ENCODE measurements at places on chromosomes 11 and 22.

GRCh38 chr22:37501610-37502341, 15.6 kb upstream of the MFNG start:
- DNase-seq = no peak

DNA sequence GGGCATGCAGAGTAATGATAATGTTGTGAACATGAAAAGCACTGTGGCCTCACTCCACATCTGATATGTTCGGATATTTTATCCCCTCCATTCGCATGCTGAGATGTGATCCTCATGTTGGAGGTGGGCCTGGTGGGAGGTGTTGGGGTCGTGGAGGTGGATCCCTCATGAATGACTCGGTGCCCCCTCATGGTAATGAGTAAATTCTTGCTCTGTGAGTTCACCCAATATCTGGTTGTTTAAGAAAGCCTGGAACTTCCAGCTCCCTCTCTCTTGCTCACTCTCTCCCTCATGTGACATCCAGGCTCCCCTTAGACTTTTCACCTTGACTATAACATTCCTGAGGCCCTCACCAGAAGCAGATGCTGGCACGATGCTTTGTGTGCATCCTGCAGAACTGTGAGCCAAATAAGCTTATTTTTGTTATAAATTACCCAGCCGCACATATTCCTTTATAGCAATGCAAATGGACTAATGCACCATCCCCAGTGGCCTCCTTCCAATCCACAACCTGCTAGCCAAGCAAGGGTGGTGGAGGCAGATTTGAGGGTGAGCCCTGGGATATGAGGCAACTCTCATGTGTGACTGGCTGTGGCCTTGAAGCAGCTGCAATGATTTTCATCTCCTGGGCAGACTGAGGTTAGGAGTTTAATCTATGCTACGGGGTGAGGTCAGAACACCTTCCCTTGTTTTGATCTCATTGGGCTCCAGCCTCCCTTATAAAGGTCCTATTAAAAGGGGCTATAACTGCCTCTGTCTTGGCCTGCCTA, 276.5 kb downstream of the ETS1 start:
- DNase-seq = no peak

GRCh38 chr11:70141486-70142220, 61.4 kb upstream of the FADD start:
- DNase-seq = no peak

- DNase-seq = no peak
Observed at GRCh38 chr11:80315200-80315599, 874.4 kb upstream of the TENM4 start.

- no peak for DNase-seq
Observed at GRCh38 chr11:131666006-131666405, 295.6 kb downstream of the NTM start.

GRCh38 chr22:20466659-20467379, 28.8 kb downstream of the KLHL22 start:
- DNase-seq = no peak

DNA sequence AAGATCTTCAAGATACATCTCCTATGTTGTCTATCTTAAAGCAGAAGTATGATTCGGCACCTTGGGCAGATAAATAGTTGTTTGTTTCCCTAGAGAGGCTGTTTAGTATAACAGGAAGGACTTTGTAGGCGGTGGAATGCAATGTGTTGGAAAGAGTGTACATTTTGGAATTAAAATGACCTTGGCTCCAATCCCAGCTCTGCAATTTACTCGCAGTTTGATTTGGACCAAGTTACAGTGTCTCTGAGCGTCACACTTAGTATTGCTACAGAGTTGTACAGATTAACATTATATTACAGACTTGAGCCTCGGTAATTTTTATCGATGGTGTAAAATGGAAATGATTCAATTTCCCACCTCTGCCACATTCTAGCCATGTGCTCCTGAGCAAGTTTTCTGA, 265.3 kb downstream of the OPCML start:
- no peak for DNase-seq

GRCh38 chr11:111236383-111236782, 9.1 kb upstream of the POU2AF2 start:
- no peak for DNase-seq

DNA sequence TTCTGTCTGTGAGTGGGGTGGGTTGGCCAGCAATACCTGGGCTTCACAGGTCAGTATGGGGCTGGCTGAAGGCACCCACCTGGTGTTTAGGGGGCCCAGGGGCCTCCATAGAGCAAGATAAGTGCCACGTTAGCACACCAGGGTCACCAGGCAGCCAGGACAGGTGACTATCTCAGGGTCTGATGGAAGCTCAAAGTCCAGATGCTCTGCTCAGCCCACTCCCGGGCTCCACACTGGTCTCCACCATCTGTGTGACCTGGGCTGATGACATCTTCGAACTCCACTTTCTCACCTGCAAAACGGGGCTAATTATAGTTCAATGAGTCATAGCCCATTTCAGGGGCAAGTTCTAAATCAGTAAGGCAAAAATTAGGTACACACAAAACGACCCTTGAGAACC, 39.4 kb upstream of the PRDM11 start:
- no peak for DNase-seq

DNA sequence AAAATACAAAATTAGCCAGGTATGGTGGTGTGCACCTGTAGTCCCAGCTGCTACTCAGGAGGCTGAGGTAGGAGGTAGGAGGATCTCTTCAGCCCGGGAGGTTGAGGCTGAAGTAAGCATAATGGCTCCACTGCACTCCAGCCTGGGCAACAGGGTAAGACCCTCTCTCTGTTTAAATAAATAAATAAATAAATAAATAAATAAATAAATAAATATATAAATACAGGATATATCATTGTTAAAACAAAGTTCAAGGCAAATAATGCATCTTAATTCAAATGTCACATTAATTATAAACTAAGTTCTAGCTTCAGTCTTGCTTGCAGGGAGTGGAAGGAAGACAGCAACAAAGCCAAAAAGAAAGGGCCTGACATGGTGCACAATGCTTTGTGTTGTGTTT, 44.5 kb upstream of the PANX1 start:
- no peak for DNase-seq

- DNase-seq = no peak
Observed at GRCh38 chr11:123110397-123110796, 48.5 kb upstream of the HSPA8 start.

DNA sequence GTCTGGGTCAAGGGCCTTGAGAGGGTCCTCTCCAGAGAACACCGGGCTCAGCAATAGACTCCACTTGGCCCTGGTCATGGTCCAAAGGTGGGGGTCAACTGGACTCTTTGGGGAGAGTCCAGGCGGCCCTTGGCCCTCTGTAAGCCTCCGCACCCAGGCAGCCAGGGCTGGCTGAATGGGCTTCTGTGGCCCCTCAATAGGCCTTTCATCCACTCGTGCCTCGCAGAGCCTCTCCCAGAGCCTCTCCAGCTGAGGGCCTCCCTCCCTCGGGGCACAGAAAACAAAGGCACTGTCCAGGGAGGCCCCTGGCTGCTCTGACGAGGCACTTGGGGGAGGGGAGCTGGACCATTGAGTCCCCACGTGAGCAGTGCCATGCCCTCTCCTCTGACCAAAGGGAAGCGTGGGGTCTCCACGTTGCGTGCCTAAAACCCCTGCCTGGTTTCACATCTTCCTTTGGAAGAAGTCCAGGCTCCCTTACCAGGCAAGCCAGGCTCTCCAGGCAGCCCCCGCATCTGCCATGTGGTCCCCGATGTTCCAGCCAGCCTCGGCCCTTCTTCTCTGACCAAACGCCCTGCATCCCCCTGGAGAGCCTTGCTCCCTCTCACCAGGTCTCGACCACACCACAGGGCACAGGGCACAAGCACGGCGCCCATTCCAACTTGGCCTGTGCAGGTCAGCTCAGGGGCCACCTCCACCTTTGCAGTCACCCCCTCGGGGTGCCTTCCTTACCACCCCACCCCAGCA, 15.5 kb downstream of the KIAA0930 start:
- DNase-seq = no peak

GRCh38 chr11:35847473-35847872, 96.4 kb upstream of the LDLRAD3 start:
- DNase-seq = no peak

GRCh38 chr11:112523951-112524350, 263.3 kb upstream of the PLET1 start:
- no peak for DNase-seq

- no peak for DNase-seq
Observed at GRCh38 chr22:47122441-47123000, 360.1 kb downstream of the TBC1D22A start.

DNA sequence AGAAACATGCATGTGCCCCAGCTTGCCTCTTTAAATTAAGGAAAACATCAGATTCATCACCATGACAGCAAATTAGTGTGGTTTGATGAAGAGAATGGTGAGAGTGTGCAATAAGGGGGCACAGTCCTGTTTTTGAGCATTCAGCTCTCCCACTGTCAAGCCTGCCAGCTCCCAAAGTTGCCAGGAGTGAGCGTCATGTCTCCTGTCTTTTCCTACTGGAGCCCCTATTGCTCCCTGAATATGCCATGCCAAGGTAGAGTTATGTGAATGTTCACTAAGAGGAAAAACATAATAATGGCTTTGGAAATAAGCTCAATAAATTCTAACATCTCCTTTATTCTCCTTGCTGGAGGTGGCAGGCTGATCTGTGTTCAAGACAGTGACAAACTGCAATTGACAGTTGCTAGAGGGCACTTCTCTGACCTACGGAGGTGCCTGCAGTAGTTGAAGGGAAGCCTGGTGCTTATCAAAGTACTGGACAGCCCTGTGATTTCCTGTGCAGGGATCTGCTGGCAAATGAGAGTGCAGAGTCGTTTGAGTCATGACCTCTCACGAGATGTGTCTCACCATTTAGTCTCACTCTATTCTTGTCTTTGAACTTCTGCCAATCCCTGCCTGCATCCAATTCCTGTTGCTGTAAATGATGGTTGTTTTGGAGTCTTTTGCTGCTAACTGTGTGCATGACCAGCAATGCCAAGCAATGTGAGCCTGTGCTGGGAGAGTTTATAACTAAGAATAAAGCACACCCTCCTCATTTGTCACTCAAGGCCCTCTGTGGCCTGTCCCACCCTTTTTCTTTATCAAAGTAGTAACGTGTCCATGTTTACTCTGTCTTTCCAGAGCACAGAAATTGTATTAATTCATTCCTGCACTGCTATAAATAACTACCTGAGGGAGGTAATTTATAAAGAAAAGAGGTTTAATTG, 34.8 kb downstream of the MRGPRX2 start:
- DNase-seq = no peak

- no peak for DNase-seq
Observed at GRCh38 chr11:112363527-112363926, 102.9 kb upstream of the PLET1 start.

DNA sequence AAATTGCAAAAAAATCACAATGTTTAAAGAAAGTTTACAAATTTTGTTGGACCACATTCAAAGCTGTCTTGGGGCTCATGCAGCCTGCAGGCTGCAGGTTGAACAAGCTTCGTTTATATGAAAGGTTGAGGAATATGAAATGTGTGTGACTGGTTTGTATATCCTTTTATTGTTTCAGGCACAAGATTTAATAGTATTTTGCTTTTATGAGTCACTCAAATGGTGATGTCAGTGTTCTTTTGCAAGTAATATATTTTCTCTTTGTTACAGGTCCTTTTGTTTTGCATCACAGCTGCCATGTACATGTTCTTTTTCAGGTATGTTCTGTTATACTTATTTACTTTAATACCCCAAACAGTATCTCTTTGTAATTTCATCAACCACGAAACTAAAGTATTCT, 198.6 kb downstream of the TMEM135 start:
- no peak for DNase-seq

- no peak for DNase-seq
Observed at GRCh38 chr11:94876645-94877442, 96.5 kb downstream of the CWC15 start.

DNA sequence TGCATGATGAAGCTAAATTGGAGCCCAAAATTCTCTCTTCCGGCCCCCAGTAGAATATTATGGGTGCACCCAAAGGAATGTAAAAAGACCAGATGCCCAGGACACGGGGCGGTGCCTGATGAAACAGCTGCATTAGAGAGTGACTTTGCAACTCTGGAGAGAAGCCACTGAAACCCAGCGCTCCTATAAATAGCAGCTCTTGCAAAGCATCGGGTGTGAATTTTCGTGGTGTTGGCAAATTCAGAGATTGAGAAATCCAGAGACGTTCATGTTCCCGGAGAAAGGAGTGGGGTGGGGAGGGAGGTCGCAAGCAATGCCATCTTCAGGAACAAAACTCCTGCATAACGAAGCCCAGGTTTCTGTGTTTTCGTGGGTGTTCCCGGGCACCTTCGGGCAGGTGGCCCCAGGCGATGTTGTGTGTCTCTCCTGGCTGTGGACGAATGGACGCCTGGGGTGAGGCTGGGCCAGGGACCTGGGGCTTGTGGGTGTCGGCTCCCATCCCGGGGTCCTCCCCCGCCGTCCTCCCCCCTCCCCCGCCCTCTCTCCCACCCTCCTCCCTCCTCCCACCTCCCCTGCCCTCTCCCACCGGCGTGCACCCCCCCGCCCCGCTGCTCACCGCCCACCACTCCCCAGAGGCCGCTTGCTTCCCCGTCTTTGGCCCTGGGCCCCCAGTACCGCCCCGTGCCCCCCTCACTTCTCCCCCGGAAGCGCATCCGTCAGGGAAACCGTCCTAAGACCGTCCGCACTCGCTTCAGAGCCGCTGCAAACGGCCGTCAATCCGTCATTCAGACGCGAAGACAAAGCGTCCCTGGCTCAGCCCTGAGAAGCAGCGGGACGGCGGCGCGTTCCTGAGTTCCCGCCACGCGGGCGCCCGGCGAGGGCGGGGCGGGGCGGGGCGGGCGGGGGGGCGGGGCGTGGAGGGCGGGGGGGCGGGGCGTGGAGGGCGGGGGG, 26.7 kb upstream of the TOLLIP start:
- DNase-seq = no peak

All from iPS DF 19.7 (cell line).